ENCODE measurements at places on chromosomes 11 and 22.

DNA sequence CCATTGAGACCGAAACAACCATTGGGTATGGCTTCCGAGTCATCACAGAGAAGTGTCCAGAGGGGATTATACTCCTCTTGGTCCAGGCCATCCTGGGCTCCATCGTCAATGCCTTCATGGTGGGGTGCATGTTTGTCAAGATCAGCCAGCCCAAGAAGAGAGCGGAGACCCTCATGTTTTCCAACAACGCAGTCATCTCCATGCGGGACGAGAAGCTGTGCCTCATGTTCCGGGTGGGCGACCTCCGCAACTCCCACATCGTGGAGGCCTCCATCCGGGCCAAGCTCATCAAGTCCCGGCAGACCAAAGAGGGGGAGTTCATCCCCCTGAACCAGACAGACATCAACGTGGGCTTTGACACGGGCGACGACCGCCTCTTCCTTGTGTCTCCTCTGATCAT lies 20.5 kb downstream of the KCNJ5 start:
- no peak for DNase-seq

DNA sequence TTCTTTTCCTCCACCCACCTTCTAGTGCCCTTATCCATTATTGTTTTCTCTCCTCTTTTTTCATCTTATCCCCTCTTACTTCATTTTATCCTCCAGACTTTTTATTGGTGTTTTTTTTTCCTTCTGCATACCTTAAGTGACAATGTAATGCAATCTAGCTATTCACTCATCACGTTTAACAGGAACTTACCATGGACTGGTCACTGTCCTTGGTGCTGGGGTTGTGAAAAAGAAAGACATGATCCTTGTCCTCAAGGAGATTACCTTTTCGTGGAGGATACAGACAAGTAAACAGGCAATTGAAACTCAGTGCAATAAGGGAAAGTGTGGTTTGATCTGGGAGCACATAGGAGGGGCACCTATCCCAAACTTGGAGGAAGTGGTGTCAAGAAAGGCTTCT lies 20.7 kb downstream of the SYT9 start:
- DNase-seq, result no peak

DNA sequence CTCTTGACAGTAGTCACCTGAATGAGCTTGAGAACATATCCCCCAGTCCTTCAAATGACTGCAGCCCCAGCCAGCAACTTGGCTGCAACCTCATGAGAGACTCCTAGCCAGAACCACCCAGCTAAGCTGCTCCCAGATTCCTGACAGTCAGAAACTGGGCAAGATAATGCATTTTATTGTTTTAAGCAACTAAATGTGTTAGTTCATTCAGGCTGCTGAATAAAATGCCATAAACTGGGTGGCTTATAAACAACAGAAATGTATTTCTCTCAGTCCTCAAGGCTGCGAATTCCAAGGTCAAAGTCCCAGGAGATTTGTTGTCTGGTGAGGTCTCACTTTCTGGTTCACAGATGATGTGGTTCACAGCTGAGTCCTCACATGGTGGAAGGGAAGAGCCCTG lies 5.8 kb upstream of the PAMR1 start:
- DNase-seq, result no peak

- DNase-seq, result no peak
Observed at GRCh38 chr22:42131562-42131961, 952 bp upstream of the CYP2D6 start.

DNA sequence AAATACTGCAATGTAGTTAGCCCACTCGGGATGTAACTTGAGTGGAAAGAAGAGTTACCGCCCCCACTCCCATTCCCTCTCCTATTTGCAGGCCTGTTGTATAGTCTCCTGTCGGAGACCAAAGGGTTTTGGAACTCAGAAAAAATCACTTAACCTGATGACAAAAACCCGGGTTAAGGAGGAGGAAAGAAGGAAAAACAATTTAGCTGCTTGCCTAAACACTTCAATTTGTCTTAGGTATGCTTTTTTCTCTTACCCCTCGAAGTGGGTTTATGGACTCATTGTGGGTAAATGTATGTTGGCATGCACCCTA lies 2.2 kb downstream of the YAP1 start:
- DNase-seq, result no peak

DNA sequence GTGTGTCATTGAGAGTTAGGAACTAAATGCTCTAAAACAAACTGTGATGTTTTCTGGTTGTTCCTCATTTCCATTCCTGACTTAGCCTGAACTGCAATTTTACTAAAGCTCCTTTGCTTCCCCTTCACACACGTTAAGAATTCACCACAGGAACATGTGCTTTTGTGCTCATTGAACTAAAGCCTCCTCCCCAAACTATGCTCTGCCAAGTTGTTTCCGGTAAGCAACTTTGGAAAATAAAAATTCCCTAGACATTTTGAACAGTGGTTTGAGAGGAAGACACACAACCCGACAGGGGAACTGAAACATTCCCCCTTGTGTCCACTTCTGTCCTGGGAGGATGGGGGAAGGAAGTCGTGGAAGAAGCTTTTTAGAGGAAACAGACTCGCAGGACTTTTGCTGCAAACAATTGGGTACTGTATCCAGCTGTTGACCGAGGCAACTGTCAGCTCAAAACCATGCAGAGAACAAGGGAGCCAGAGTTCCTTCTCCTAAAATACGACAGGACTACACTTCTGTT lies 66.9 kb downstream of the GAB2 start:
- no peak for DNase-seq

GRCh38 chr11:61897387-61898246 lies 6.3 kb upstream of the FADS3 start:
- peak; percentile 16 for DNase-seq

DNA sequence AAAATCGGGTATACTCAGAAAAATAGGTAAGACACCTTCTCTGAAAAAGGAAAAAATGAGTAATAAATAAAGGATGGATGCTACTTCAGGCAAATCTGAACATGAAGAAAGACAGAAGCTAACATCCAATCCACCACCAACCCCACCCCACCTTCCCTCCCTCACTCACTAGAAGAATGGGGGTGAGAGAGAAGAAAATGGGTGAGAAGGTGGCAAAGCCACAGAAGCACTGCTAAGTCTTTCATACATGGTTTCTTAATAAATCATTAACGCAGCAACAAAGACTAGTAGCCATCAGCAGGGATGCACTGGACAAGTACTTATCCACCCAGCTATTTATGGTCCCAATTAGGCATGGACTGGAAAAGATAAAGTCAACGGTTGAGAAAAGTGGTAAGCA lies 5.9 kb downstream of the FHIP1B start:
- DNase-seq, result no peak

- no peak for DNase-seq
Observed at GRCh38 chr22:47966316-47966715, 1203.9 kb downstream of the TBC1D22A start.

DNA sequence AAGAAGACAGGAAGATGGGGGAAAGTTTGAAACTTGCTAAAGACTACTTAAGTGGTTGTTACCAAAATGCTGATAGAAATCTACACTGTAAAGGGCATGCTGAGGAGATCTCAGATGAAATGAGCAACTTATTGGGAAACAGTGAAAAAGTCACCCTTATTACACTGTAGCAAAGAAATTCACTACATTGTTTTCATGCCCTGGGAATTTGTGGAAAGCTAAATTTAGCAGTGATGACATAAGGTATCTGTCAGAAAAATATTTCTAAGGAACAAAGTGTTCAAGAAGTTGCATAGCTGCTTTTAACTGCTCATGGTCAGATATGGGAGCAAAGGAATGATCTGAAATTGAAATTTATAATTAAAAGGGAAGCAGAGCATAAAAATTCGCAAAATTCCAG lies 702.4 kb upstream of the LRRC4C start:
- DNase-seq, result no peak

DNA sequence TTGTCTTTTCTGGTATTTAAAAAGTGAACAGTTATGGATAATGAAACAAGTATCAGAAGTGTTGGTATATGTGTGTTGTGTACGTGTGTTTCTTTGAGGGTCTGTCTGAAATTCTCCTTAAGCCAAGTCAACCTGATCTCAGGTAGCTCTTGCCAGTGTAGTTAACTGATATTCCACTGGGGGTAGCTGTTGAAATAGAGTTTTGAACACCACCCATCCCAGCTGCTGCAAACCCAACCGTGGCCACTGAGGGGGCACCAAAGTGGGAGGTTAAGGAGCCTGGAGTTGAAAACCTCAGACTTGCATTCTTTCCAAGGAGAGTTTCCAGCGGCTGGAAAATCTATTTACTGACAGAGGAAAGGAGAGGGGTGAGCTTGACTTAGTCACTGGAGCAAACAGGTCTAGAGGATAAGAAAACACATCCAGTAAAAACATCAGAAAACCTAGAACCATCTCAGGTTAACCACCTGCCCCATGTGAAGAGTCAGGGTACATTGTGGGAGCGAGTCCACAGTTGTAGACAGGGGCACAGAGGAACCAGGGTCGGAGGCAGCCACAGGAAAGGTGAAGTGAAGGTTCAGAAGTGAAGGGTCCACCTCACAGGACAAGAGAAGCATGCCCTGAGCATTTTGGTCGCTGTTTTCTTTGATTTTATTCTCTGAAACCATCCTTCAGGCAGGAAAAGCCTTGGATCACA lies 8.8 kb upstream of the CUL5 start:
- DNase-seq, result no peak

GRCh38 chr11:120519474-120519873 lies 7.9 kb downstream of the GRIK4 start:
- DNase-seq, result no peak

DNA sequence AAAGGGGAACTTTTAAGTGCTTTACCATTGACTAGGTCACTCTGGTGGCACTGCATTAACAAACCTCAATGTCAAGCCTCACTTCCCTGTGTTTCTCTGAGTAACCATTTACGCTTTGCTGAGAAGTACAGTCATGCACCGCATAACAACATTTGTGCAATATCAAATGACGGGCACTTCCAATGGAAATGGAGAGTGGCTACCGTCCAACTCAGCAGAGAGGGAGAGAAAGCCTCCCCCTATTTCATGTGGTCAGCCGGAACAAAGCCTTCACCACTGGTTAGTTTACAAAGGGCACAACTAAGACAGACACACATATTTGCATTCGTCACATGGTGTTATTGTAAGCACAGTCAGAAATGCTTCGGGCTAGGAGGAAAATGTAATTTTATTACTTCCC lies 117.3 kb downstream of the RASSF10 start:
- DNase-seq, result peak; percentile 79

DNA sequence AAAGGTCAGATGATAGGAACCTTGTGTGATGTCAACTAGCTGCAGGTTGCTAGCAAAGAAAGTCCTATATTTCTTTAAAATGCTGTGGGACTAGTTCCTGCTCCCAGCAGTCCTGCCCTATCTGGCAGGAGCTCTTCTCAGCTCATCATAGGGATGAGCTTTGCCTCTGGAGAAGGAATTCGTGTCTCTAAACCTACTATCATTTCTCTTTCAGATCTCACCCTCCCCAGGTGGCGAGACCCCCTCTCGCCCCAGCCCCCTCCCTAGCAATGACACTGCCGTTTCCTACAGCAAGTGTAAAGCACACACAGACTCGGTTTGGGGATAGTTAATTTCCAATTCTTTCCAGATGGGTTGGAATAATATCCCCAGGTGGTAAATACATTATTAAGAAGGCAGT lies 533.3 kb downstream of the OPCML start:
- DNase-seq, result no peak

GRCh38 chr11:124791626-124792341 lies 8.4 kb downstream of the MSANTD2 start:
- no peak for DNase-seq

GRCh38 chr22:49093192-49093880 lies 734.3 kb downstream of the BRD1 start:
- DNase-seq, result peak; percentile 5

DNA sequence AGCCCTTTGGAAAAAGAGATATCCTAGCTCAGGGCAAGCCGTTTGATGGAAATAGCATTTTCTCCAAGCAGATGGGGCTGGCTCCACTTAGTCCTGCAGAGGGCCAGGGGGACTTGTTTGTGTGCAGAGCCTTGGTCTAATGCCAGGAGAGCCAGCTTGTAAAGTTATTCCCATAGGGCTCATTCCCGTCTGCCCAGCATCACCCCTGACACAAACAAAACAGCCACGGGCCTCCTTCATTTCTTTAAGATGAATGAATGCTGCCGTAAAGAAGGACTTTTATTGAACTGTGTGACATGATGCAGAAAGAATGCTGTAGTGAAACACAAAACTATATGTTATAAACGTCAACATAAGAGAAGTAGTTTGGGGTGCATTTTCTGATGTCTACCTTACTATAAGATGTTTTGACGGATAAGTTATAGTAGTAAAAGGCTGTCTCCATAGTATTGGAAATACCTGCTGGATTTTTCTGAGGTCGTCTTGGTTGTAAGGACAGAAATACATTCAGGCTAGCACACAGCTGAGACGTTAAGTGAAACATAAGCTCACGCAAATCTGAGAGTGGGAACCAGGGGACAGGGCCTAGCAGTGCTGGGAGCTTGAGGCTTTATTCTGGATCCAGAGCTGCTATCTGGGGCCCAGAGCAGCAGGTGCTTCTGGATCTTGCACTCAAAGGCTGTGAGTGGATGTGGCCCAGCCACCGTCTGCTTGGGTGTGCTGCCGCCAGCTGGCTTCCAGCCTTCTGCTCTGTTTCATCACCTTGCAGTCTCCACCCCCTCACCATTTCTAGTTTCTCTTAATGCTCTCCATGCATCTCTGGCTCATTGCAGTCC lies 53.3 kb downstream of the NCAM1 start:
- DNase-seq, result peak; percentile 75

- no peak for DNase-seq
Observed at GRCh38 chr11:71066311-71066710, 186.1 kb downstream of the SHANK2 start.

DNA sequence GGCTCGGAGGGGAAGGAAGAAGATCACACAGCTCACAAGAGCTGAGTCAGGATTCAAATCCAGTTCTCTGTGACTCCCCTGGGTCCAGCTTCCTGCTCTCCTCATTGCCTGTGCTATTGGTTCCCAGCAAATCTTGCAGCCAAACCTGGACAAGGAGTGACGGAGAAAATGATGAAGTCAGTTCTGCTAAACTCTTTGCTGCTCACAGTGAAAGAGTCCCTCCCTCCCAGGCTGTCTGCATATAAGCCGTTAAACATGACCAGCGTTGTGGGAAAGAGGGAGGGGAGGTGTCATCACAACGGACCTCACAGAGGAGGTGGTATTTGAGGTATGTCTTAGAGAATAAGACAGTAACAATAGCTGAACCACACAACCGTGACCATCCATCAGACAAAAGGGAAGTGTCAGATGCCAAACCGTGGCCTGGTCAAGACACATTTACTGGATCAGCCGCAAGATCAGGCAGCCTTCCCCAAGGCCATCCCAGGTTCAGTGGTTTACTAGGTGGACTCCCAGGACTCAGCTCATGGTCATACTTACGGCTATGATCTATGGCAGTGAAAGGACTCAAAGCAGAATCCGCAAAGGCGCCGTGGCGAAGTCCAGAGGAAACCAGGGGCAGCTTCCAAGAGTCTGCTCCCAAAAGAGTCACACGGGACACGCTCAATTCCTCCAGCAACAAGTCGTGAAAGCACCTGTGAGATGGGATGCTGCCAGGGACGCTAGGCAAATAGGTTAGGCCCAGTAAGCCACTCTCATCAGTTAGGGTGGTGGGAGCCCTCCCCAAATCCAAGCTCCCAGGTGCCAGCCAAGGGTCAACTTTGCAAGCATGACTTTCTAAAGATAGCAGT lies 2.8 kb upstream of the CYTH4 start:
- no peak for DNase-seq

- peak; percentile 39 for DNase-seq
Observed at GRCh38 chr11:134340354-134340964, 8.7 kb downstream of the GLB1L2 start.
